ENCODE measurements at places on chromosomes 7 and 10.

- DNase-seq, result no peak
These were observed 109.7 kb downstream of the VIPR2 start for GRCh38 chr7:159034988-159035387.

DNA sequence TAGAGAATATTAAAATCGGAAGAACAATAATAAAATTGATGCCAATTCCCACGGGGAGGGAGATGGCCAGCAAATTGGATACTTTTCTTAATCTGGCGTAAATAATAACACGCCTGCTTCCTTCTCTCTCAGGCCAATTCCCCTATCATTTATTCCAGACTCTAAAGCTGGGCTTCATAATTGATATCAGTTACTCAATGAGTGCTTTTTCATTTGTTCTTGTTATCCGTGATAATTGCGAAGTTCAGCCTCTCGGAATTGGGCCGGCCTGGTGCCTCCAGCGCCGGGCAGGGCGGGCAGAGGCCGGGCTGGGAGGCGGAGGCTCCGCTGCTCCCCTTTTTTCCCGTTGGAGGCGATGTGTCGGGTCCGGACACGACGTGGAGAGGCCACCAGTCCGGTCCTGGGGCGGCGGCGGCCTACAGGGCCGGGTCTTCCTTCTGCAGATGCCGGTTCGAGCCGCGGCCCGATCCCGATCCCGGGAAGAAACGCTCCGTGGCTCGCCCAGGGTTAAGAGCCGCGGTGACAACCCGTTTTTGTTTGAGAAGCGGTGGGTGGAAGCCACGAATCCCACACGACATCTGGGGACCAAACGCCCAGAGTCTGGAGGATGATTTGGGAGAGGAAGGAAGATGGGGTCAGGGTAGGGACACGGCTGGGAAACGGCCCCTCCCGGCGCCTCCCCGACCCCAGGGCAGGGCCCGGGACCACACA is 13.6 kb downstream of the UNCX start:
- no peak for DNase-seq

GRCh38 chr10:122096705-122097104 is 107.7 kb downstream of the TACC2 start:
- no peak for DNase-seq

DNA sequence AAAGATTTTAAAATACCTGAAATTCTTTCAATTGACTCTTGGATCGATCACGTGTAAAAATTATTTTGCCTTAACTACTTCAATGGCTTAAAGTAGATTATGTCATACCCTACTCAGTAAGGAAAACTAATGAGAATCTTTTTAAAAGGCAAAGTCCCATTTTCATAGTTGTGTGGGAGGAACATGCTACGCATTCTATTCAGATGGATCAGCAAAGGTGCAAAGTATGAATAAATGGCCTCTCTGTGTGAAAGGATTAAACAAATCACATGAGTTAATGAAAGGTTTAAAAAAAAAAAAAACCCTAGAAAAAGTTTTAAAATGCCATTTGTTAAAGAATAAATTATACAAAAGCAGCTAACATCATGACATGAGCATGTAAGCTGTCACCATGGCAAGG is 77.1 kb downstream of the ENO4 start:
- DNase-seq, result no peak

- DNase-seq, result no peak
These were observed 1.3 kb upstream of the ERCC6 start for GRCh38 chr10:49540056-49540797.

DNA sequence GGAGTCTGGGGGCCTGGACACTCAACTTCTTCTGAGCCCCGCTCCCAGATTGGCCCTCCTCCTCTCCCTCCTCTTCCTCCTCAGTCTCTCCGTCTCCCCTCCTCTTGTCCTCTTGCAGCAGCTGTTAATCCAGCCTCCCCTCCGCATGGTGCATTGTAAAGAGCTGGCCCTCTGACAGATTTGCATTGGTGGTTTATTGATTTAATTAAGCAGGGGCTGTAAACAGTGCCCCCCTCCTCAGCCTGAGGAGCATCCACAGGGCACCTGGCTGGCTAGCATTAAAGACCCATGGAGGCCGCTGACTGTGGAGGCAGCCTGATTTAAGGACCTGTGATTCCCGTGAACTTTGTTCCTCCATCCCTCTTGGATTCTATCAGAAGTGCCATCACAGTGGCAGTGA is 28.9 kb upstream of the PCBD1 start:
- DNase-seq, result no peak

DNA sequence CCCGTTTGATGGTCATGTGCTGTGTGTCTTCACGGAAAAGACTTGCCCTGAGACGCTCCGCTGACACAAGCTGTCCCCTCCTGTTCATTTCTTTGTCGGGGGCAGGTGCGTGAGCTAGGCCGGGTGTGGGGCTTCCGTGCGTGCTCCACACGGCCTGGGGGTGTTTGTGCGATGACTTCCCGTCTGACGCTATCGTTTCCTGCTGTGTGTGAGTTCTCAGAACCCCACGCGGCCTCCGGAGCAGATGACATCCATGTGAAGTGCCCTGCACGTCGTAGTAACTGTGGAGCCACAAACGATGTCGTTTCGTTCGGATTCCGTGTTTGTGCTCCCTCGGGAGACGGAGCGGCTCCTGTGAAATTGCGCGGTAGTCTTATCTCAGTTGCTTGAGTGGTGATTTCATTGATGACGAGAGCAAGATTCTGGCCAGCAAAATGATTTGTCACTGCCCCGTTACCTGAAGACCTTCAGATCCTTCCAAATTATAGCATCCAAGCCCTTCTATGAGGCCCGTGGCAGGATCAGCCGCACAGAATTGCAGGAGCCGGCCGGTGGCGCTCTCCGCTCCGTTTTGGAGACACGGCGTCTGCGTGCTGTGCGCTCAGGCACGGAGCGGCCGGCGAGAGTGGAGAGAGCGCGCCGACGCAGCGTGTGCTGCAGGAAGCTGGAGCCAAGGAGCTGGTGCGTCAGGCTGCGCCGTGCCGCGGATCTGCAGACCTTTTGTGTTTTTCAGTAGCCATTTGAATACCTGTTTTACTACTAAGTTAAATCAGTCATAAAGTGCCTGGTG is 94.9 kb downstream of the NKX6-2 start:
- no peak for DNase-seq

GRCh38 chr10:97888641-97889262 is 39.1 kb downstream of the GOLGA7B start:
- DNase-seq, result no peak

DNA sequence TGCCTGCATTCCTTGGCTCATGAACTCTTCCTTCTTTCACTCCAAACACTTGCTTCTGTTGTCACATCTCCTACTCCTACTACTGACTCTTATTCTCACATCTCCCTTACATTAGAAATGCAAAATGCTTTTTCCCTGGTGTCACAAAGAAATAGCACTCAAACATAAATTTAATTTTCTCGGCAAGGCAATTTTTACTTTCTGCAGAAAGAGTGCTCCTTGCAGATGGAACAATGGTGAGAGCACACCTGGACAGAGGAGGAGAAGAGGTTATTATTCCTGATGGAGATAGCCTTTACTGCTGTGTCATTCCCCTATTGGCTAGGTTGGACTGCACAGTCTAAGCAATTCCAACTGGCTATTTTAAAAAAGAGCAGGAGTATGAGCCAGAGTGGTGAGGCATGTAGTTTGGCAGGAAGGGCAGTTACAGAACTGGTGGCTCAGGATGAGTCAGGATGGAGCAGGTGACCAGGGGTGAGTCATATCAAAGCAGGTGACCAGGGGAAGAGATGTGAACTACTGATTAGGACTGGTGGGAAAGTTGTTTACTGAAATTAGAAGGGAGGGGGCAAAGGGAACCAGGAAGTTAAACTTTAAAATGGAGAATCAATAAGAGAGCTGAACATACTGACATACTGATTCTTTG is 52.9 kb downstream of the CYP2C9 start:
- DNase-seq, result no peak

DNA sequence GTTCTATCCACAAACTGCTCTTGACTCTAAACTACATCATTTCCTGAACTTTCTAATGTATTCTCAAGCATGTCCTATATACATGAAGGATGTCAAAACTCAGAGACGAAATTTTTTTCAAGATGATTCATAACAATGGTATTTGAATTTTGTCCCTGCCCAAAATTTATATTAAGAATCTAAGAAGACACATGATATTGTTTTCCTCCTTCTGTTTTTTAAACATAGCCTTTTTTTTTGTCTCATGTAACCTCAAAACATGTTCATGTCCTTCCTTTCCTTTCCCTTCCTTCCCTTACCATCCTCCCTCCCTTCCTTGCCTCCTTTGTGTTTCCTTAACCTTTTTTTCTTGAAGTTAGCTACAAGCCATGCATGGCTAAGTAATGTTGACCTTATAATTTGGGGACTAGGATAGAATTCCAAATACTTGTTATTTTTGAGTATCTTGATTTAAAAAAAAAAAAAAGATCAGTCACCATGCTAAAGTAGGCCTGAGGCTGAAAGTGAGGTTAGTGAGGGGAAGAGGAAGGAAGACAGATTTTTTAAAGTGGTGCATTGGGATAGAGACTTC is 163.0 kb downstream of the SUGCT start:
- DNase-seq, result no peak

GRCh38 chr7:31095286-31096197 is 43.4 kb downstream of the ADCYAP1R1 start:
- DNase-seq, result no peak

- no peak for DNase-seq
These were observed 18.7 kb downstream of the SRRM3 start for GRCh38 chr7:76220185-76221057.

- no peak for DNase-seq
These were observed 822 bp downstream of the ZNF800 start for GRCh38 chr7:127391591-127392181.

DNA sequence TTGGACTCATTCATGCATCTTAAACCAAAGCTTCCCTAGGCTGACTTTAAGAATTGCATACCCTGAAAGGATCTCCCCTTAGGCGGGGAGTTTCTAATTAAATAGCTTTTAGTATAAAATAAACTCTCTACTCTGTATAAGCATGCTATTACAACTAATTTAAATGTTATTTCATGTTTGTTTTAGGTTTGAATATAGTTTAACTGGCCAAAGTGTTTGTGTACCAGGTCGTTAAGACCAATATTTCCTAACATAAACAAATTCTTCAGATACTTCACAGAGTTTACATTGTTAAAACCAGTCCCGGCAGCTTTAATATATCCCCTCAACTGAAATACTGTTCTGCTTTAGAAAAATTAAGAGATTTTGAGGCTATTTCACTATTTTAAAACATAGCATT is 2.3 kb downstream of the GLI3 start:
- DNase-seq, result no peak

DNA sequence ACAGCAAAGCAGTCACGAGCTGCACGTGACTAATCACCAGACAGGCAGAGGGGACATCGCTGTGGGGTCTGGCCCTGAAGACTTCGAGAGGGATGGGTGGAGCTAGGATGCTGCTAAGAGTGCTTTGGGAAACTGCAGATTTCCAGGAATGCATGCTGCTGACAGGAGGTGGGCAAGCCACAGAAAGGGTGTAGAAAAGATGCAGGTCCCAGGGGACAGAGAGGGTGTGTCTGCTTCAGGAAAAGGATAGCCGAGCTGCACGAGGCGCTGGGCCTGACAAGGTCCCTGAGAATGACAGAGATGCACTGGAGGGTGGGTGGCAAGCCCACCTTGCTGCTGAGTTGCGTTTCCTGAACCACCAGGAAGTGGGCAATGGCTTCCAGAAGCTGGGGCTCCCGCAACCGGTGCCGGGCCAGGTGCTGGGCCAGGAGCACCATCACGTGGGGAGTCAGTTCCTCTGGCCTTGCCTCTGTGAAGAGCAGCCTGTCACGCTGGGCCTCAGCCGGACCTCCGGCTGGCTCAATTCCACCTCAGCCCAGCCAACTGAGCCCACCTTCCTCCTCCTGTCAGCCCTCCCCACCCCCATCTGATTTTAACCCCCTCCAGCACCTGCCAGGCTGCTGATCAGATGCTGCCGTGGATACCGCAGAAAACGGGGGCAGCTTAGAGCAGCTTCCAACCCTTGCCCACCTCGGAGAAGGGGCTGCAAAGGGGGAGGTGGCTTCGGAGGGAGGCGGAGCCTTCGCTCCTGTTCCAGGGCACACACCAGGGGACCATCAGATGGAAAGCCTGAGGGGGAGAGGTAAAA is 2.2 kb downstream of the FASTK start:
- DNase-seq, result no peak

- DNase-seq, result no peak
These were observed 17.4 kb upstream of the SPOCK2 start for GRCh38 chr10:72105710-72106109.

- no peak for DNase-seq
These were observed 133.8 kb downstream of the SEMA3A start for GRCh38 chr7:84060760-84061261.

- DNase-seq, result no peak
These were observed 33.5 kb upstream of the CPN1 start for GRCh38 chr10:100114976-100115770.

DNA sequence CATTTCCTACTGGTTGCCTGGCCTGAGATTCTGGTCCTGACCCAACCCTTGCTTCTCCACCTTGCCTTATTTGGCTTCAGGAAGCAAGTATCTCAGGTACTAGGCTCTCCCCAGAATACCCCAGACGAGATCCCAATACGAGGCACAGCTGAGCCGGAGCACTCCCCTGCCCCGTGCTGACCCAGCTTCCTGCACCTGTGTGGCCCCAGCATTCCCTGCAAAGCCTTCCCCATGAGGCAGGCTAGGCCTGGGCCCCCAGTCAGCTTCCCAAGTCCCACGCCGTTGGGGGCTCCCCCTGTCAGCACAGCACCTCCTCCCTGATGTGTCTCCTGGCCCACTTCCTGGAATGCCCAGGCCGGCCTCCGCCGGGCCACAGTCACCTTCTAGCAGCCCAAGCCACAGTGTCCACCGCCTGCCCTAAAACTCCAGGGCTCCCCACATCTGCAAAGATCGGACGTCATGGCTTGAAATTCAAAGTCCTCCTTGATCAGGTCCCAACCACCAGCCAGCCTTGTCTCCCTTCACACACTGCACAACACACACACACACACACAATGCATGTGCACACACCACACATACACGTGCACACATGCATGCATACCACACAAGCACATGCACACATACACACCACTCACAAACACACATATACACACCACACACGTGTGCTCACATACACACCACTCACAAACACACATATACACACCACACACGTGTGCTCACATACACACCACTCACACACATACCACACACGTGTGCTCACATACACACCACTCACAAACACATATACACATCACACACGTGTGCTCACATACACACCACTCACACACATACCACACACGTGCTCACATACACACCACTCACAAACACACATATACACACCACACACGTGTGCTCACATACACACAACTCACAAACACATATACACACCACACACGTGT is 78.9 kb upstream of the FOXK1 start:
- no peak for DNase-seq

- peak; percentile 8 for DNase-seq
These were observed 245.6 kb downstream of the MAD1L1 start for GRCh38 chr7:1987084-1987535.

- no peak for DNase-seq
These were observed 108.0 kb downstream of the DOCK1 start for GRCh38 chr10:127013211-127013656.

DNA sequence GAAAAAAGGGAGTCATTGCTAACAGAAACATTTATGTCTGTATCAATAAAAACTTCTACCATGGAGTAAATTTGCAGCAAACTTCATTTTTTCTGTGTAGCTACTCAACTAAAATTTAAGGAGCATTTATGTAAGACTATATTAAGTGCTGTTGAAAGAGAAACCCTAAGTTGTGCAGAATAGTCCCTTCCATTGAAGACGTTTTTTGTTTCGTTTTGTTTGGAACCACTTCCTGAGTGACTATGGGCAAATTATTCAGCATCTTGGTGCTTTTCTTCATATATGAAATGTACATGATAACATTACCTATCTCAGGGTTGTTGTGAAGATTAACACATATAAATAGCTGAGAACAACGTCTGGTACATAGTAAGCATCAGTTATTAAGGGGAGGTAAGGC is 24.3 kb downstream of the SEM1 start:
- no peak for DNase-seq

GRCh38 chr7:17434191-17434590 is 135.7 kb downstream of the AHR start:
- no peak for DNase-seq

Data from NCI-H524 treated with DMSO at 0.1 percent for 48 hours (cell line).